ENCODE measurements at places on chromosomes 2 and 18.
A peak's percentile ranks its signal among the peaks of the same experiment; 100 is the strongest.

- peak; percentile 21 for DNase-seq
Observed at GRCh38 chr2:8693157-8693821, 11.4 kb downstream of the ID2 start.

GRCh38 chr2:217445723-217446122, 557.1 kb downstream of the TNS1 start:
- DNase-seq: no peak

DNA sequence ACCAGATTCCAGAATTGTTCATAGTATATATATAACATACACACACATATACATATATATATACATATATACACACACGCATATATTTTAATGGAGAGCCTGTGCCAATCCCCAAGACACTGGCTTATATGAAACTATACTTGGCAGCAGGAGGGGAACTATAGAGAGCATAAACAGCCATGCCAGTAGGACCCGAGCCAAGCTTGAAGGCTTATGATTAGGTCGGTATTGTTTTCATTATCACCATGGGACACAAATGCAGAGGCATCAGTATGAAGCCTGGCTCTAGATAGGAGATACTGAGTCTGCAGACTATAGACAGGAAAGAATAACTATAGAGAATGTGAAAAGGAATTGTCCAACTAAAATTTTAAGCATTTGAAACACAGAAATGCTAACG, 181.2 kb downstream of the VWC2L start:
- no peak for DNase-seq

DNA sequence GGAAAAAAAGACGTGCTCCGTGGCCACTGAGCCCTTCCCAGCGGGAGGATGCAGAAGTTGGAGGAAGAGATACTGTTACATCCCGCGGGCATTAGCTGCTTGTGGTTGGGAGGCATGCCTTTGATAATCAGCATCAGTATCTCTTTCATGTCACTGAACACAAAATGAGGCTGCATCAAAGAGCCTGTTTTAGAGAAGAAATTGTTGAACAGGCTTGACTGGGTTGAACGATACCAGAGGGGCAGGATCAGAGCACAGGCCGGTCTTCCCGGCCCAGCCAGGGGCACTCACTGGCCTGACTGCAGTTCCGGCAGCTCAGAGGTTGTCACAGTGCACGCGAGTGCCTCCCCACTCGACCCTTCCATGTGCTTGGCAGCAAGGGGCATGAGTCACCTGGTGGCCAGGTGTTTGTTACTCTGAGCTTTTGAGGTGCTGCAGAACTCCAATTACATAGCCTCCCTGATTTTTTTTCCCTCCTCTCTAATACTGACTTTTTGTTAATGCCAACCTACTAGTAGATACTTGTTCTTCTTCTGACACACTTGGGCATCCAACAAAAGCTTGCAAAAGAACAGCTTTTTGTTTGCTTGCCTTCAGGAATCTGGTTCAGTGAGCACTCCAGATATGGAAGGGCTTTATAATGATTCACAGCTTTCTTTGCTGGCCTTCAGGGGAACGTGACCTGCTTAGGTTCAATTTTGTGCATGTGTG, 121.6 kb downstream of the VAPA start:
- no peak for DNase-seq

- no peak for DNase-seq
Observed at GRCh38 chr2:234388591-234388990, 108.3 kb downstream of the ARL4C start.

- DNase-seq: no peak
Observed at GRCh38 chr2:8974016-8974415, 29.5 kb downstream of the MBOAT2 start.

GRCh38 chr2:137969418-137969765, 5.1 kb downstream of the HNMT start:
- no peak for DNase-seq

- no peak for DNase-seq
Observed at GRCh38 chr2:178394859-178395258, 56.1 kb downstream of the PRKRA start.

GRCh38 chr2:45382744-45383143, 228.3 kb downstream of the SRBD1 start:
- DNase-seq: no peak

DNA sequence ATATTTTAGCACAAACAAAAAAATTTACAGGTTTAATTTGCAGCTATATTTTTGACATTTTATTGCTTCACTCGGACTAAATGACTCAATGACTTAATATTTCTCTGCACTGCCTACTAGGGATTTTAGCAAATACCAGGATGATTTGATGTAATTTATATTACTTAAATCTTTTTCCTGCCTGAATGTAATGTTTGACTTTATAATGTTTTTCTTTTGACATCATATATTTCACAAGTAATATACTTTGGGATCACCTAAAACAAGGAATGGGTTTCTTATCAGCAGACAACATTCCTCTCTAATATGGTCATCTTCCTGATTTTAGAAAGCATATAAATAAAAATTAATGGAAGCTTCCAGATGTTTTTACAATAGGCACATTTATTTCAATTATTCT, 253.2 kb upstream of the EPC2 start:
- no peak for DNase-seq

DNA sequence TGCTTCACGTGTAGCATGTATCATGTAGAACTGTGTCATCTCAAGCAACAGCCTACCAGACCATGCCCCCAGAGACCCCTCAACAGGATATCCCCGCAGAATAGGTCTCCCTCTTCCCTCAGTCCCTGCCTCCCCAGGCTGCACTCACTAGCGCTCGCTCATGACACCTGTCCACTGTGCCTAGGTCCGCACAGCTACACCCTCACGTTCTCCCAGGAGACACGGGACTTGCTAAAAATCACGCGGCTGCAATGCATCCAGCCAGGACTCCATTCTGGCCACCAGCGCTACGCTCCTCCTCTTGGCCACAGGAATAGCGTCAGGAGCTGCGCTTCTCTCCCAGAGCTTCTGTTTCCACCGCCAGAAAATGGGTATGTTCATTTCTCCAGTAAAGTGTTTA, 2.5 kb downstream of the PXDN start:
- DNase-seq: no peak

DNA sequence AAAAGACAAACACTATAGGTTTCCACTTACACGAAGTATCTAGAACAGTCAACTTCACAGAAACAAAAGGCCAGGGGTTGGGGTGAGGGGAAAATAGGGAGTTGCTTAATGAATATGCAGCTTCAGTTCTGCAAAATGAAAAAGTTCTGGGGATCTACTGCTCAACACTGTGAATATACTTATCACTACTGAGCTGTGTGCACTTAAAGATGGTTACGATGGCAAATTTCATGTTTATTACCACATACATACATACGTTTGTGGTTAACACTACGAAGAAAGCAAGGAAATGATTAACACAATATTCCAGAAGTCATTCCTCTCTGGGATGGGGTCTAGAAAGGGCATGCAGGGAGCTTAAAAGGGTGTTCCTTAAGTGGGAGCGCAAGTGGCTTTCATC, 19.3 kb downstream of the MBOAT2 start:
- DNase-seq: no peak

DNA sequence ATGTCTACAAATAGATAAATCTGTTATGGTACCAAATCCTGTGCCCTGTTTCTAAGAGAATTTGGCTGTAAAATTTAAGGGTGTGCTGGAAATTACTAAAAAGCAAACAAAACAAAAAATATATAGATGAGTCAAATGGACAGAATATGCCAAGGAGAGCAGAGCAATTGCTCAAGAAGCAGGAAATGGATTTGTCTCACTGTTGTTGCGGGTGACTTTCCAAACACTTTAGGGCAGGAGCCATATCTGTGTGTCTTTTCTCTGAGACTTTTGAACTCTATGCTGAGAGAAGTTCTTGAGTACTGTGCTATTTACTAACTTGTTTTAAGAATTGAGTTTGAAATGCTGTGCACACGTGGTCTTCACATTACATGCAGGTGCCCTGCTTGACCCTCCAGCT, 221.7 kb downstream of the PHLPP1 start:
- DNase-seq: no peak

DNA sequence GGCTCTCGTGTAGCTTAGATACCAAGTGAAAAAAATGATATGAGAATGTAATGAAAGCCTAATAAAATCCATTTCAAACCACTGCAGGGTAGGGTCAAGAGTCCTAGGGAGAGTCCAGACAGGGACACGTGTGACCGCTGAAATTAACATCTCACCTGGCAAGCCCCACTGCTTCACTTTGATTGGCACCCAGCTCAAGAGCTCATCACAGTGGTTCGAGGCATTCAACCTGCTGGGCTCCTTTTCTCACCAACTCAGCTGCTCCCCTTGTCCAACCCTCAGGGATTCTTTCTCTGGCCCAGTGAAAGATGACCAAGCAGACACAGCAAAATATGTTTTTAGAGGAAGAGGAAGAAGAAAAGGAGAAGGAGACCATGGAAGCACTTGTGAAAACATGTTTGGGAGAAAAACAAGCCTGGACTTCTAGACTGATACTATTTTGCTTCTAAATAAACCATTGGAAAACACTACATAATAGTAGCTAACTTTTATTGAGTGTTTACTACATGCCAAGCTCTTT, 49.2 kb upstream of the CREB1 start:
- no peak for DNase-seq

- DNase-seq: no peak
Observed at GRCh38 chr2:177073611-177074010, 139.0 kb upstream of the HNRNPA3 start.

- DNase-seq: no peak
Observed at GRCh38 chr2:128654408-128654807, 335.7 kb upstream of the HS6ST1 start.

DNA sequence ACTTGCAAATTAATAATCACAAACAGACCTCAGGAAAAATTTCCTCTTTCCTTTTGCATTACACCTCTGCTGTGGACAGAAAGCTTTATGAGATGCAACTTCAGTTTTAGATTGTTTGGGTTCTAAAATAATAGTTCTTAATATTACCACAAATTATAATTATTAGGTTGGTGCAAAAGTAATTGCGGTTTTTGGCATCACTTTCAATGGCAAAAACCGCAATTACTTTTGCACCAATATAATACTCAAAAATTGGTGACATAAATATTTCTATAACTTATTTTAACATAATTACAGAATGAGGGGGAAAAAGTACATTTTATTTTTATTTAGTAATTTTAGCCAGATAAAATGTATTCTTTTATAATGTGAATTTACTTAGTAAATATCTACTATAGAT, 804.4 kb upstream of the FAM98A start:
- DNase-seq: no peak

- DNase-seq: no peak
Observed at GRCh38 chr2:16021611-16022363, 81.4 kb downstream of the MYCN start.

GRCh38 chr18:64592246-64592645, 443.4 kb upstream of the LINC00305 start:
- DNase-seq: no peak

GRCh38 chr2:10316336-10316735, 13.6 kb downstream of the HPCAL1 start:
- no peak for DNase-seq

DNA sequence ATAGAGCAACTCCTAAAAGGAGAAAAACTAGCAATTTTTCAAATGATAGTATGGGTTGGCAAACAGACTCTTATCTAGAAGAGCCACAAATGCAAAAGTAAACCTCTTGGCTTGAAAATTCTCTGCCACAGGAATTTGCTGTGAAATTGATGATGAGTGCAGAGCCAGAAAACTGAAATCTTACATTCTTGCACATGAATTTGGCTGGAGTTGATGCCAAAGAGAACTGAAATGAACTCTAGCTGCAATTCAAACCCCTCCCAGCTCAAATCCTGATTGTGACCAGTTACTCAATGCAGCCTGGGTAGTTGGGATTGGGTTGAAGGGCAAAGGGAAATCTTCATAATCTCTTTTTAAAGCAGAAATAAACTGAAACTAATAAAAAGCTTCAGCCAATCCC, 266.6 kb downstream of the PDE11A start:
- DNase-seq: no peak

- no peak for DNase-seq
Observed at GRCh38 chr2:120910956-120911951, 175.6 kb downstream of the GLI2 start.

DNA sequence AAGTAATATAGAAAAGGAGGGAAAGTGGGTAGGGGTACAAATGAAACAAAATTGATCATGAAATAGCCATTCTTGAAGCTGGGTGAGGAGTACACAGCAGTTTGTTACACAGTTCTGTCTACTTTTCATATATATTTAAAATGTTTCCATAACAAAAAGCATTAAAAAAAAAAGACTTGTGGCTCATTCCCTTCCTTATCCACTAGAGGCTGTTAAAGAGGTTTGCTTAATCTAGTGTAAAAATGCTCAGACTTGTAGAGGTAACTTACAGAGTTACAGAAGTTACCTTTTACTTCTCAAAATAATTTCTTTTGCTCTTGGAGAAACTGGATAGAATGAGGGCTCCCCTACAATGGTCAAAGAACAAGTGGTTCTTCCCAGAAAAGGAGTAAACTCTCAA, 8.1 kb upstream of the WIPF1 start:
- DNase-seq: no peak

DNA sequence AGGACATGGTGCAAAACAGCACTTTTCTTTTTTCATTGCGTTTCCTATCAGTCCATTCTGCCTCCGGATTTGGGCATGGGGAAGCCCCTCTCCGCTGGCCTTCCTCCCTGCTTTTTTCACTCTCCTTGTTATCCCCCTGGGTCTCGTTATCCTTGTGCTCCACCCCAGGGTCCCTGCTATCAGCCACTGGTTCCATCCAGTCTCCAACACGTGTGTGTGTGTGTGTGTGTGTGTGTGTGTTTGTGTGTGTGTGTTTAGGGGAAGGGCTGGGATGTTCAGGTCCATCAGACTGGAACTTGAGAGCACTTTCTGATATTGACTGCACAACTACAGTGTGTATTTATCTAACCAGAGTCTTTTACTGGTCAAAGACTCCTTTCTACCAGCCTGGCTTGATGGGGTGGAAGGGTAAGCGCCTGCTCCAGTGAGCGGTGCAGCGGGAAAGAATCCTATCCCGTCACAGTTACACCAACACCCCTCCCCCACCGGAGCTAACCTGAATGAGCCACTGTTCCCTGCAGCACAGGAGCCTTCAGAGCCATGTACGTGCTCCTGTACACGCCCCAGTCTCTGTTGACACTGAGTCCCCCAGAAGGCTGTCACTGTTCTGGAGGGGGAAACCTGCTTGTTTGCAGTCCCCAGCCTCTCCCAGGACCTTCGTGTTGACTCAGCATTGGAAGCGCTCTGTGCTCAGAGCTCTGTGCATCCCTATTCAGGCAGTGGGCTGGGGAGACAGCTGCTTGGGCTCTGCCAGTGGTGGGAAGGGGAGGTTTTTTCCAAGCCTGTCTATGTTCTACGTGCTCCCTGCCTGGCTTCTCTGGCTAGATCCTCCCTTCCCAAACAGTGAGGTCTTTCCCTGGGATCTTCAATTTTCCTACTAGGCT, 4.6 kb downstream of the INHA start:
- no peak for DNase-seq

- DNase-seq: no peak
Observed at GRCh38 chr2:191270306-191271161, 25.3 kb downstream of the MYO1B start.

- no peak for DNase-seq
Observed at GRCh38 chr2:133640103-133640502, 71.8 kb upstream of the NCKAP5 start.

GRCh38 chr2:235946590-235946989, 221.6 kb downstream of the GBX2 start:
- no peak for DNase-seq
